ENCODE measurements at places on chromosomes 2 and 18.

DNA sequence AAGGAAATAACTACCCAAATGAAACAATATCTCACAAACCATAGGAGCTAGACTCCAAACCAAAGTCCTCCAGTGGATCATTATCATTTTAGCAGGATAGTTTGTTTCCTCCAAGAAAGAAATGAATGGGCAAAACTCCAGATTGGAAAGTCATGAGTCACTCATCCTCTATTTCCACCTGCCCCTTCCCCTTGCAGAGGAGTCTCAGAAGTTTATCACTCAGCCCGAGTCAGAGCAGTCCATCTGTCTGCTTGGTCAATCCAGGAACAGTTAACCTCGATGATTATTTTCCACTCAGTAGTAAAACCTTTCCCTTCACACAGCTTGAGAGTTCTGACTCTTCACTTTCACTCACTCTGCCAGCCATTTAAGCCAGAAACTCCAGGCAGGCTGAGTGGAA, 462.2 kb downstream of the BCL11A start:
- DNase-seq, result no peak

DNA sequence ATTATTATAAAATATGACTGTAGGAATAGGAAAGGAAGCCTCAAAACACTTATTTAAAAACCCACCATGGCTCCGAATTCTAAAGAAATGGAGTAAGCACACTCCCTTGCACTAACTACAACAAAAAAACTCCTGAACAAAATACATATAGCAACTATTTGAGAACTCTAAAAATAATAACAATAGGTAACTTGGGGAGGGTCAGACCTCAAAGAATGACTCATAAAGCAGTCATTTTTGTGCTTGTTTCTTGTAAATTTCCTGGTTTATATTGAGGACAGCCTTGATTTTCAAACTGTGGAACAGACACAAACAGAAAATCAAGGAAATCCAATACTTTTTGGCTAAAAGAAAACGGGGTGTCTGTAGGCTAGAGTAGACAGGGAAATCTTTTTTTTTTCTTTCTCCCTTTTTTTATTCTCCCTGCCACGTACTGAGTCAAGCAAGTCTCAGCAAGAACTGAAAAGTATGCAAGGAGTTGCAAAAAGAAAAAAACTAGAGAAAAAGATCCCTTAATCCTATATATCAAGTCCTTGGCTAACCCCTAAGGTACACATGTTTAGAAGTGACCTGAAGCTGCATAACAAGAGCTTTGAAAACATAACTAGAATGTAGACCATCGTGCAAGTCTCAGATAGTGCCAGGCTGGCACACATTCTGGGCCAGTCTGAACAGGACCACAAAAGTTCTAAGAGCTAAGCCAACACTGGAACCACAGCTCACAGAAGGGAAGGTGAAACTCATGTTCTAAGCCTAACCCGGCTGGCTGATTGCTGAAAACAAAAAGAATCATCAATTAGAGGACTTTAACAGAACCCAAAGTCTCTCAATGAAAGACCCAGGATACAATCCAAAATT, 403.1 kb upstream of the LYPD1 start:
- peak; percentile 50 for DNase-seq

DNA sequence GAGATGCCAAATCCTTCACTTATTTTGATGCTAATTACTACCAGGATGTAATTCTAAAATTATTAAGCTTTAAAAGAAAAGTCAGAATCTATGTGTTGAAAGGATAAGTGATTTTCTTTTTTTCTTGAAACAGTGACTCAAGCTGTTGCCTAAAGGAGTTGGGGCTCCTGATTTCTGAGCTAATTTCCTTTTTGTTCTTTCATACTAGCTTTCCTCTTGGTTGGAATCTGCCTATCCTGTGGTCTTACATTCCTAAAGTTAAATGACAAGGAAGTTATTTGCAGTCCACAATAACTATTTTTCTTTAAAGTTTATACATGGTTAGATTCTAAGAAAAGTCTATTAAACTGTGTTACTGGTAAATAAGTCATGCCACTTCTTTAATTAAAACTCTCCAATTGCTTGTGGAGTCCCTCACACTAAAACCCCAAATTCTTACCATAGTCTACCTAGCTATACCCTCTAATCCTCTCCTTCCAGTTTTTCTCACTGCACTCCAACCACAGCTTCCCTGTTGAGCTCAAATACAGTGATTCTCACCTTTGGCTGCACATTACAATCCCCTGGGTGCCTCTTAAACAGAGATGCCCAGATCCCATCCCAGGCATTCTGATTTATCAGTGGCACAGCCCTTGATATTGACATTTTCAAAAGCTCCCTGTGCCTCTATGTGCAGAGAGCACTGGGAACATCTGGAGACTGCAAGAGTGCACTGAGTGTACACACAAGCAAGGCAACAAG, 63.3 kb upstream of the EFEMP1 start:
- no peak for DNase-seq

GRCh38 chr18:27226556-27227075, 41.5 kb upstream of the CHST9 start:
- peak; percentile 12 for DNase-seq

DNA sequence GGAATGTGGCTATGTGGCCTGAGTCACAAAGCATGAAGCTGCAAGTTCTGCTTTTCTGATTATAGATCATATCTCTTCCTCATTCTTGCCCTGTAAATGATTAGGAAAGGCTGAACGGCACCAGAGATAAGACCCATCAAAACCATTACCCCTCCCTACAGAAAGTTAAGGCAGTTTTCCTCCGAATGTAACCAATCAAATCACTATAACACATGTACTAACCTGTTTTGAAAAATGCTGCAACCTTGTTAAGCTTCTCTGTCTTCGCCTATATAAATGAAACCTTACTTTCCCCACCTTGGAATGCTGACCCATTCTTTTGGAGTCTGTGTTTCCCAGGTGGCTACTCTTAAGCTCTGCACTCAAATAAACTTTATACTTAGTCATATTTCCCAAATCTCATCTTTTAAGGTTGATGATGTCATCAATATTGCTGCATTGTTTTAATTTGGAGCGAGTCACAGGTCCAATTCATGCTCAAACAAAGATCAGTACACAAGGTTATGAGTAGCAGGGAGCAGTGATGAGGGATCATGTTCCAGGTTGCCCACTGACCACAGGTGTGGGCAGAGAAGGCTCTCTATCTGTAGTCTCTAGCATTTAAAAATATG, 662.3 kb downstream of the IRS1 start:
- DNase-seq, result no peak

DNA sequence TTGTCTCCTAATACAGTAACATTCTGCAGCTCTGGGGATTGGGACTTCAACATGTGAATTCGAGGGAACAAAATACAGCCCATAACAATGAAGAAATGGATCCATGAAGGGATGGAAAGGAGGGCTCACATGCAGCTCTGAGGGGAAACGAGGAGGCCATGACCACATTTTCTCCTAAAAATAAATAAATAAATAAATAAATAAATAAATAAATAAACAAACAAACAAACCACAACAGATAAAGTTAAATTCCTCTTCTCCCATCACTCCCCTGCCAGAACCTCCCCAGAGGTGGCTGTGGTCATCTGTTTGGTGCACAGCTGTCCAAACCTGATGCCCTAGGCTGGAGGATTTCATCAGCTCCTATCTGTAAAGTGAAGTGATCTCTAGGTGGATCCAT, 42.7 kb downstream of the MAL start:
- DNase-seq, result no peak

DNA sequence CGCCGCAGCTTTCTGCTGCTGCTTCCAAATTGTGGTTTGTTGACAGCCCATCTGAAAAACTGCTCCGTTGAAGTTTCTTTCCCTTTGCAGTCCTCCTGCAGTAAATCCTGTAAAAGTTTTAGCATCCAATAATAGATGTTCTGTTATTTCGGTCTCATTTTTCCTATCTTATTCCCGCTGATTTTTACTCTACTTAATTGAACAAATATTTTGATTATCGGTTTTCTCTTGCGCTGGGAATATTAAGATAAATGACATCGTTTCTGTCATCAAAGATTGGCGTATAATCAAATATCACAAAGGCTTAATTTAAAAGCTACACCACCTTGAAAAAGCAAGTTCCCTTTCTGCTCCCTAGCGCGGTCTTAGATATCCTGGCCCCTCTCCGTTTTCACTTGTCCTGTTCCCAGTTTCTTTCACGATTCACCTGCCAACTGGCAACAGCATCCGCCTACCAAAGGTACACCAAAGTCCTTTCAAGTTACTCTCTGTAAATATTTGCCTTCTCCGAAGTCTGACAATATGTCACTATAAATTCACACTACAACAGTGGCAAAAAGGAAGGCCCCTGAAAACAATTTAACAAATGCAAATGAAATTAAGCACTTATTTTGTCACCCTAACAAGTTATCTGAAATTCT, 1.0 kb upstream of the STRN start:
- no peak for DNase-seq

GRCh38 chr2:55761024-55761423, 67.4 kb upstream of the PNPT1 start:
- no peak for DNase-seq

- DNase-seq, result peak; percentile 99
Observed at GRCh38 chr18:62450546-62451410, 72.0 kb upstream of the ZCCHC2 start.

DNA sequence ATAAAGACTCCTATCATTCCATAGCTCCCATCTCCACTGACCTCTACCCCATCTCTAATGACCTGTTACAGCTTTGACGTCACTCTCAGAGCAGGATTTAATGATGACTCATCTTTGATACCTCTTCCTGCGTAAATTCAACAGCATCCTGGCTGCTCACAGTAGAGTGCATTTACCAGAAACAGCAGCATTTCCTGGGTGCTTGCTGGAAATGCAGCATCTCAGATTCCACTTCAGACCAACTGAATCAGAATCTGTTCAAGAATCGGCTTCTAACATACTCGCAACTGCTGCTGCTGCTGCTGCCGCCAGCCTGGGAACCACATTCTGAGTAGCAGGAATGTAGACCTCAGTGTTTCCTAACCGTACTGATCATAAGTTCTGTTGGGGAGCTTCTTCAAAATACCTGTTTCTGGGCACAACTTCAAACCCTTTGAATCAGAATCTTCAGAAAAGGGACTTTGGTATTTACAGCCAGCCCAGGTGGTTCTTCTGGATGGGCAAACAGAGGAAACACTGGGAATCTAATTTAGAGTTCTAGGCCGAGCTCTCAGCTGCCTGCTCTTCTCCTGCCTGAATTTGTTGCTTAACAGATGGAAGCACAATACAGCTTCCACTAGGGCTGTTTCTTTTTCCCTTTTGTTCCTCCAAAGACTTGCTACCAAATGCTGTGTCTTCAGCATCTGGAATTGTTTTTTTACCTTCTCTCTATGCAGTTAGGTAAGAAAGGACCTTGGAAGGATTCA, 241.4 kb downstream of the NCKAP5 start:
- DNase-seq, result no peak

DNA sequence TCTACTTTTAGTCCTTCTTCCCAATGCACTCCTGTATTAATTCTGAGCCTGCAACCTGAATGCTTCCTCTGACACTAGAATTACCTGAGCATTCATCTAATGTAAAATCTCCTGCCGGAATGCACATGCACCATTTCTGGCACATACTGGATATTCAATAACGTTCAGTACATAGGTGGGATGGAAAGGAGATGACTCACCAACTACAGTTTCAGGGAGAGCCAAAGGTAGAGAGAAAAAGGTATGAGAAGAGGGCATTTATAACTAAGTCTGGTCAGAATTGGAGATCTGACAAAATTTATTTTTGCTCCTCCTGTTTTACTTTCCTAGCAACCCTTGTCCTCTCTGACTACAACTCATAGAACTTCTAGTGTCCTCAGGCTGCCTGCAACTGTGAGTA, 1954.1 kb upstream of the CELF4 start:
- no peak for DNase-seq

GRCh38 chr2:133975676-133976428, 278.0 kb upstream of the MGAT5 start:
- no peak for DNase-seq

DNA sequence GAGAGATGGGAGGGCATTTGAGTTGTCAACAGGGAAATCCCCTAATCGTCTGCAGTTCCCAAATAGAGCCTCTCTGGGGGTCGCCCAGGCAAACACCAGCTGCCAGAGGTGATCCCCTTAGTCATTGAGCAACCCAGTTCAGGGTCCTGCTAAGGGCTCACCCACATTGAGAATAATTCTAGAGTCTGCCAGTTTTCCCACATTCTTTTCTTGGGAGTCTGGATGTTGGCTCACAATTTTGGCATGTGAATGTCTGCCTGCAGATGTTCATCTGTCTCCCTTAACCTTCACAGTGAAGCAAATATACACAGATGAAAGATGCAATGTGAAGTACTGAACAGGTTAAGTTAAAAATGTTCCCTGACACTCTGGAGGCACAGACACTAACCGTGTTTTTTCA, 11.4 kb upstream of the SMIM21 start:
- DNase-seq, result no peak

DNA sequence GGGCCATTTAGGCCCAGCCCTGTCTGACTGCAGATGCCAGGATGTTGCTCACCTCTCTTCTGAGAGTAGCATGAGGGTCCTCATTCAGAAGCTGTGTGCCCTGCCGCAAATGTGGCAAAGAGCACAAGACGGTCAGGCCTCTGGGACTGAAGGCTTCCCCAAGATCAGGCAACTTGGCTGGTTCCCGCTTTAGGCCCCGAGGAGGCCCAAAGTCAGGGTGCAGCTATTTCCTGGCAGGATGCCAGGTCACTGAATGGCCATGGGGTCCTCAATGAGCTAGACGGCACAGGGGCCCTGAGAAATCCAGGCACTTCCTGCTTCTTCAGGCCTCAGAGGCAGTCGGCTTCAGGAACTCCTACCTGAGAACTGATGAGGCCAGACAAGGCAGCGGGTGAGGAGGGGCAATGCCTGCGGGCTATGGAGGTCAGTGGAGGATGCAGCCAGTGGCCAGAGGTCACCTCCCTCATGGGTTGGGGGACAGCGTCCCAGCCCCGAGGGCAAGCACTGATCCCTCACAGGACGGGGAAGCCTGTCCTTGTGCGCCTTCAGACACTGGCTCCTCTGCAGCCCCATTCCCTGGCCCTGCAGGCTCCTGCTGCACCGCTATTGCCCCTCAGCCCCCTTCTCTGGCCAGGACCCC, 44.9 kb downstream of the LMAN2L start:
- DNase-seq, result no peak
